T-helper 9 cell (primary cell): ENCODE measurements at places on chromosomes 1 and 21.
A peak's percentile ranks its signal among the peaks of the same experiment; 100 is the strongest.

DNA sequence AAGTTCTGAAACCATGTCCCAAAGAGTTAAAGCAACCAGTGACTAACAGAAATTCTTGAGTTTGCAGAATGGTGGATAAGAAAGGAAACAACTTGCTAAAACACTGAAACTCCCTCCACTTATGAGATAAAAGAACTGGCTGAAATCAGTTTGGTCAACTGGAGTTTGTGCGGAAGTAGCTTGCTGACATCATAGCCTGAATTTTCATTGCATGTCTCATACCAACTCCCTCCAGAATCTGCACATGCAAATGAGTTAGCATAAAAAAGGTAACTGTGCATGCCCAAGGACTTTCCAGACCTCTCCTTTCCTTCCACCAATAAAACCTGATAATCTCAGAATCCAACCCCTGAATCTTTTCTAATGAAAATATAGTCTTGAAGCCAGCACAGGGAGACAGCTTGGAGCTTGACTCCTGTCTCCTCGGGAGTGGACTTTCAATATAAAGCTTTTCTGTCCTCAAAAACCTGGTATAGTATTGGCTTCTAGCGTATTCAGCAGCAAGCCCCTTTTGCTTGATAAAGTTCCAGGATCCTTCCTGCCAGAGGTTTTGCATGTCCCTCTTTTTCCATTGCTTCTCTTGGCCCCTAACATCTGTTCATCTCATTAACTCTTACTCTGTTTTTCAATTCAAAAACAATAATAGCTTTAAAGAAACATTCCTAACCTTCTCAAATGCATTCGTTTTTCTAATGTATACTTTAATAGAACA lies 785.8 kb upstream of the ADGRL4 start:
- no peak for DNase-seq

- DNase-seq, result no peak
Measured at GRCh38 chr1:41381692-41382479, 20.7 kb downstream of the FOXO6 start.

DNA sequence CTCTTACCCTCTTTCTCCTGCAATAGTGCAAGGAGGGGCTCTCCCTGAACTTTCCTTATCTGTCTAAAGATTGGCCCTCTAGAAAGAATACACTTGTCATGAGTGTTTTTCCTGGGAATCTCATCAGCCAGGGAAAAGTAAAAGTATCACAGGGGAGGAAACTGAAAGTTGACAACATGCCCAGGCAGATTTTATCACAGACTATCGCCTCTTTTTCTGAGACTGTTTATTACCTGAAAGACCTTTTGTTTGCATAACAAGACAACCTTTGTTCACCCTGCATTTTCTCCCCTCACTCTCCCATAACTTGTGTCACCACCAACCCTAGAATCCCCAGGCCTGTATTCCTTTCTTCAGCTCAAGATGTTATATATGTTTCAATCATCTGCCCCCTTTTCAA lies 794.7 kb upstream of the ADAMTS5 start:
- DNase-seq, result no peak

DNA sequence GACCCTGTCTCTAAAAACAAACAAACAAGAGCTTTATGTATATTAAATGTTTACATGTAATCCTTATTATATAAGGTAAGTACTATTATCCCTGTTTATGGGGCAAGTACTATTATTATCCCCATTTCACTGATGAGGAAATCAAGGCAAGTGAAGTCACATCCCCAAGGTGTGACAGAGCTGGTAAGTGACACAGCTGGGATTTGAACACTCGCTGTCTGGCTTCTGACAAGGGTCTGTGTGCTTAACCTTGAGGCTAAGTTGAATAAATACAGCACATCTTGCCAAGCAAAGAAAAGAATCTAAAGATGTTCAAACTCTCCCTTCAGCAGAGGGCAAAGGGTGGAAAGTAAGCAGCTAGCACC lies 167.9 kb upstream of the IRF2BP2 start:
- DNase-seq, result no peak

- no peak for DNase-seq
Measured at GRCh38 chr1:159749630-159750029, 31.1 kb upstream of the DUSP23 start.

GRCh38 chr1:36553591-36554322 lies 71.0 kb upstream of the CSF3R start:
- peak; percentile 65 for DNase-seq

DNA sequence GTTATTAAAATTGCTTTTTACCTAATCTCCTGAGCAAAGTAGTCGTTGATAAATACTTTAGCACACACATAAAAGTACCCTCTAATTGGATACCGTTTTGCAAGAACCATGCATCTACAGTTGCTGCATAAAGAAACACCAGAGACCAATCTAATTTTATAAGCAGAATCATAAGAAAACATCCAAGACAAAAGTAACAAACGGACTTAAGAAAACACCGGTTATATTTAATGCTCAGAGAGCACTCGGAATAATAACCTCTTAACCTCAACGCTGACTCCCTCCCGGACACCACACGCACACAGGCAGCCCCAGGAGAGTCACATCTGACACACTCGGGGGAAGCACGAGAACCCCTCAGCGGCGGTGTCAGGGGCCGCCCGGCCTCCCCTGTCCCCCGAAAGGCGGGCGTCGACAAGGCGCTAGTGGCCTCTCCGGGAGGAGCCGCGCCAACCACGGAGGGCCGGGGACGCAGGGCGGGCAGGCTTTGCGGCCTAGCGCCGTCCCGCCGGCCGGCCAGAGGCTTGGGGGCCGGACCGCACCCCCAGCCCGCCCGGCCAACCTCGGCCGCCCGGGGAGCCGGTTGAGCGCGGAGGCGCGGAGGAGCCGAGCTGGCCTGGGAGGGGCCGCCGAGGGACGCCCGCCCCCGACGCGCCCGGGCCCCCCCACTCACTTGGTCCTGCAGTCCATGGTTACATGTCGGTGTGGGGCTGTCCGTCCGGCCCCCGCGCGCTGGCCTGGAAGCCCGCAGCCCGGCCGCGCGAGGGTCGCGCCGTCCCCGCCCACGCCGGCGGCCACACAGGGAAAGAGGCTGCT lies 606 bp downstream of the DENND1B start:
- DNase-seq, result peak; percentile 26

DNA sequence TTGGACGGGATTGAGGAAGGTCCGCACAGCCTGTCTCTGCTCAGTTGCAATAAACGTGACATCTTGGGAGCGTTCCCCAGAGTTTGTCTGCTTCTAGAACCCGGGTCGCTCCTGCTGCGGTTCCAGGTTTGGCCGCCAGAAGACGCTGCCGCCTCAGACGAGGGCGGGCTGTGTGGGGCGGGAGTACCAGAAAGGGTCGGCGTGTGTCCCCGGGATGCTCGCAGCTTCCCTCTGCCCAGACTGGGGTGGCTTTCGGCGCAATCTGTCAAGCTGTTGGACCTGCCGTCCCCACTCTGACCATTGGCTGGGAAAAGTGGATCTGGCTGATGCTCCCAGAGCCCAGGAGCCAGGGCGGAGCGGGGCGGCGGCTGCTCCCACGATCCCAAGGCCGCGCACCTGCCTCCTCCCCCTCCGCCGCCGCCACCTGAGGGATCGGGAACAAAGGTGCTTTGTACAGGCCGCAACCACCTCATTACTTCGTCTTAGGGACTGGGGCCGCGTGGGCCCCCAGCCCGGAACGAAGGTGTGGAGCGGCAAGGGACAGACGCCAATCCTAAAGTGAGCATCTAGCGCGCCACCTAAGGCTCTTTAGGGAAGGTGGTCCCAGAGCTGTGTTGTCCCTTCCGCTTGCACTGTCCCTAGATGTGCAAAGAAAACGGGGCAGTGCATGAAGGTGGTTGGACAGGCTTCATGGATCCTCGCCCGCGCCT lies 683 bp upstream of the EFNA4 start:
- DNase-seq, result peak; percentile 62

DNA sequence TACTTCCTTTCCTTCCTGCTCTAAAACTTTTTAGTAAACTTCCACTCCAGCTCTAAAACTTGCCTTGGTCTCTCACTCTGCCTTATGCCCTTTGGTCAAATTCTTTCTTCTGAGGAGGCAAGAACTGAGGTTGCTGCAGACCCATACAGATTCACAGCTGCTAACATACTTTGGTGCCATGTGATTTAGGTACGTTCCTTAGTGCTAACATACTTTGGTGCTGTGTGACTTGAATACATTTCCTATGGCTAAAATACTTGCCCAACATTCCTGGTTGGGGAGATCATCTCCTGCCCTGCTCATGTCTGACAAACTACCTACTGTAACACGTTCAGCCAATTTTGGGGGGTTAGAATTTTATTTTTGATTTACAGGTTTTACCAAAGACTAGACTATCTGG lies 6.8 kb upstream of the ZBTB40 start:
- no peak for DNase-seq

GRCh38 chr1:19007491-19008441 lies 51.3 kb upstream of the IFFO2 start:
- DNase-seq, result no peak

- DNase-seq, result no peak
Measured at GRCh38 chr1:246032031-246032551, 475.0 kb downstream of the SMYD3 start.

DNA sequence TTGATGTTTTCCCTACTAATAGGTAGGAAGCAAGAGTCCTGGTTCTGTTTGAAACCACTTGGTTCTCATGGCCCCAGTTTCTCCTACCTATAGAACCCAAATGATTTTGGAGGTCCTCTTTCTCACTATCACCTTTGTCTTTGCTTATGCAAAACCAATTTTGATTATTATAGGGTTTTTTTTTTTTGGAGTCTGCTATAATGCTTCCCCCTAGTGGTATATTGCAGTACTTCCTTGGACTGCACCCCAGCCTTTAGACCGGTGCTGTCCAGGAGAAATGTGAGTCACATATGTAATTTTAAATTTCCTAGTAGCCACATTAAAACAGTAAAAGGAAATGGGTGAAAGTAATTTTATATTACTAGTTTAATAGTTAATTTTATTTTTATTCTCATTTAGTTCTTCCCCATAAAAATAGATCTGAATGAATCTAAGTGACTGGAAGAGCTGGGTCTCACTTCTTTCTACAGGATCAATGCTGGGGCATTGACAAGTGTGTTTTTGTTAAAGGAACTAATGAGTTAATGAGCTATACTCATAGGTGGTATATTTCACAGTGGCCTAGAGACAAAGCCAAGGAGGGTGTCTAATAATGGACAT lies 10.6 kb downstream of the FCMR start:
- DNase-seq, result no peak

GRCh38 chr1:29050166-29050565 lies 73.5 kb downstream of the TMEM200B start:
- DNase-seq, result no peak

DNA sequence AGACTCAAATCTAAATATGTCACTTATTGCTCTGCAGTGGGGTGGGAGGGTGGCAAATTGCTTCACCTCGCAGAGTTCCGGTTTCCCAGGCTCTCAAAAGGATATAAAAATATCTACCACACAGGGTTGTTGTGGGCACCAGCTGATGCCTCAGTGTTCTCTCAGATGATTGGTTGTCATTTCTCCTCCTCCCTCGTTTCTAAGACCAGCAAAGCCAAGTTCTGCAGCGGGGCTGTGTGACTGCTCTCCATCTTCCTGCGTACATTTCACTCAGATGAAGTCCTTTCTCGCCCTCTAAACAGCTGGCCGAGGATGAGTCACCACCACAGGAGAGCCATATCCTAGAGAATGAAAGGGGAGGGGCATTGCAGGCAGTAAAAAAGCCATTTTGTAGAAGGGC lies 35.0 kb upstream of the VWA5B1 start:
- no peak for DNase-seq

GRCh38 chr1:218164930-218165700 lies 120.0 kb upstream of the RRP15 start:
- DNase-seq, result no peak

DNA sequence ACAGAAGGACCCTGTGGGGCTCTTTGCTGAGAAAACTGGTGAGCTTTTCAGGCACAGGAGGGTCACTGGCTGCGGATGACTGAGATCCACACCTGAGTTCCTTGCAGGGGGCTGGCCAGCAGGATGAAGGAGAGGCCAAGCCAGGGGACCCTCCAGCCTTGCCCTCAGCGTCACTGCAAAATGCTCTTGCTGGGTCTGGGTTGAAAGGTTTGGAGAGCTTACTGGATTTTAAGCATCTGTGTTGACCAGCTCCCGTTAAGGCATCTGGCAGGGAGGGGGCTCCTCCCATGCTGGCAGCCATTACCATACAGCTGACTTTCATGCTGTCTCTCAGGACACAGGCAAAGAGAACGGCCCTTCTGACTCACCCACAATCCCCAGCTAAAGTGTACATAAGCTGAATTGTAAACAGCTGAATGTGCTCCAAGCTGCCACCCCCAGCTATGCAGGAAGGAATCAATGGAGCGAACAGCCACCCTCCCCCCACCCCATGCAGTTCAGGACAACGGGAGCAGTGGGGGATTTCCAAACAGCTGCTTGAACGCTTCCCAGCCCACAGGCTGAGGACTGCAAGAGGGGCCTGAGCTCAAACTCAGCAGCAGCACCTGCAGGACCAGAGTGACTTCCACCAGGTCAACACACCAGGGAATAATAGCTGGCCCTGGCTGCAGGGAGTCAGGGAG lies 21.3 kb upstream of the A3GALT2 start:
- DNase-seq, result no peak

- DNase-seq, result no peak
Measured at GRCh38 chr1:60809204-60809980, 273.0 kb upstream of the NFIA start.

- DNase-seq, result no peak
Measured at GRCh38 chr1:26907071-26907917, 6.5 kb downstream of the NR0B2 start.

GRCh38 chr1:18599704-18600103 lies 30.9 kb upstream of the PAX7 start:
- DNase-seq, result no peak

DNA sequence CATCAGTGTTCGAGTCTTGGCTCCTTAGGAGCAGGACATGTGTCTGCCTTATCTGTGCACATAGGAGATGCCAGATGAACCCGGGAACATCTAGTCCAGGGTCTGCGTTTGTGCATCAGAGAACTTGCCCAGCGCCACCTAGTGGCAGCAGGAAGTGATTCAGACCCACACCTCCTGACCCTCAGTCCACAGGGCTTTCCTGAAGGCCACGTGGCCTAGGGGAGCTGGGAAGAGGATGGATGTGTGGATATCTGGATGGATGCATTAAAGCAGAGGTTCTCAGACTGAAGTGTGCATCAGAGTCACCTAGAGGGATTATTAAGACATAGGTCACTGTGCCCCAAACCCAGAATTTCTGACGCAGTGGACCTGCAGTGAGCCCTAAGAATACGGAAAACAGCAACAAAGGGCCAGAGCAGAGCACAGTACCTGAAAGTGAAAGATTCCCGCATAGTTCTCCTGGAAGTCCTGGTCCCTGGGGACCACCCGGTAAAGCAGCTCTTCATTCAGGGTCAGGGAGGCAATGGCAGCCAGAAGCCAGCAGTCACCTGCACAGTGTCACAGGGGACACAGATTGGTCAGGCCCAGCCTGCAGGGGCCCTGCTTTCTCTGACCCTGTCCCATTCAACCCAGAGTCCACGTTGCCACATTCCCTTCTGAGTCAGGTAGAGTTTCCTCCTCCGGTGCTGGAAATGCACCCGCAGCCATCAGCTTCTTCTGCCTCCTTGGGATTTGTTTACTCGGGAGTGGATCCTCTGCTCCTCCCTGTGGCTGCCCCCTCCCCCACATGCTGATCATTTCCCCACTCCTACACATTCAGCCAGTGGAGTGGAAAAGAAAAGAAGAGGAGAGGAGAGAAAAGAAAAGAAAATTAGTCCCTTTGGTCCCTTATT lies 37.0 kb downstream of the CAPN8 start:
- DNase-seq, result peak; percentile 34

- no peak for DNase-seq
Measured at GRCh38 chr1:234709473-234710228, 99.7 kb upstream of the IRF2BP2 start.

GRCh38 chr1:3007298-3008147 lies 13.7 kb upstream of the ACTRT2 start:
- DNase-seq, result no peak
